Left renal pelvis (tissue), 4 donors: ENCODE measurements at places on chromosomes 1 and 21.

DNA sequence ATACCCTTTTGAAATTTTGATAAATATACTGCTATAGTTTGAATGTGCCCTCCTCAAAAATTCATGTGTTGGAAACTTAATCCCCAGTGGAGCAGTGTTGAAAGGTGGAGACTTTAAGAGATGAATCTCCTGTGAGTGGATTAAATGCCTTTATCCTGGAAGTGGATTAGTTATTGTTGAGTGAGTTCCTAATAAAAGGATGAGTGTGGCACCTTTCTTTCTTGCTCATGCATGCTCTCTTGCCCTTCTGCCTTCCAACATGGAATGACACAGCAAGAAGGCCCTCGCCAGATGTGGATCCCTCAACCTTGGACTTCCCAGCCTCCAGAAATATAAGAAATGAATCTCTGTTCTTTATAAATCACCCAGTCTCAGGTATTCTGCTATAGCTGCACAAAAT is 51.8 kb downstream of the CD160 start:
- no peak for DNase-seq

DNA sequence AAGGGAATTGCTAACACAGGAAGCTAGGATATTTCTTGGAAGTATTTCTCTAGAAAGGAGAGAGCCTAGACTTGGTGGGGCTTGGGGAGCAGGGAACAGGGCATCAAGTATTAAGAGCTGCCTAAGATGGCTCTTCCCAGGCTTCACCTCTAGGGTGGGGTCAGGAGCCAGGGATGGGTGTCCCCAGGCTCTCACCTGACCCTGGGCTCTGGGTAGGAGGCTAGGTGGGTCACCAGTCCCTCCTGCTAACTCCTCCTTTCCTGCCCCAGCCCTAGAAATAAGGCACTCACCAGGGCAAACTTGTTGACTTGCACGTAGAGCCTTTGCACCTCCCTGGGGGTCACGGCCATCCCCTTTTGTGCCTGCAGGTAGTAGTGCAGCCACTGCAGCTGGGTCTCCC is 15.0 kb downstream of the ETNK2 start:
- no peak for DNase-seq

DNA sequence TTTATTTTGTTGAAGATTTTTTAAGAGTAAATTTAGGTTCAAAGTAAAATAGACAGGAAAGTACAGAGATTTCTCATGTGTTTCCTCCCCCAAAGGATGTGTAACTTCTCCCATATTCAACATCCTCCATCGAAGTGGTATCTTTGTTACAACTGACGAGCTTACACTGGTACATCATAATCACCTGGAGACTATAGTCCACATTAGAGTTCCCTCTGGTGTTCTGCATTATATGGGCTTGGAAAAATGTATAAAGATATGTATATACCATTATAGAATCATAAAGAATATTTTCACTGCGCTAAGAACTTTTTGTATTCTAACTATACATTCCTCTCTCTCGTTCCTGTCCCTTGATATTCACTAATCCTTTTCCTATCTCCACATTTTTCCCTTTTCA is 203.7 kb downstream of the AMY1C start:
- DNase-seq: no peak

DNA sequence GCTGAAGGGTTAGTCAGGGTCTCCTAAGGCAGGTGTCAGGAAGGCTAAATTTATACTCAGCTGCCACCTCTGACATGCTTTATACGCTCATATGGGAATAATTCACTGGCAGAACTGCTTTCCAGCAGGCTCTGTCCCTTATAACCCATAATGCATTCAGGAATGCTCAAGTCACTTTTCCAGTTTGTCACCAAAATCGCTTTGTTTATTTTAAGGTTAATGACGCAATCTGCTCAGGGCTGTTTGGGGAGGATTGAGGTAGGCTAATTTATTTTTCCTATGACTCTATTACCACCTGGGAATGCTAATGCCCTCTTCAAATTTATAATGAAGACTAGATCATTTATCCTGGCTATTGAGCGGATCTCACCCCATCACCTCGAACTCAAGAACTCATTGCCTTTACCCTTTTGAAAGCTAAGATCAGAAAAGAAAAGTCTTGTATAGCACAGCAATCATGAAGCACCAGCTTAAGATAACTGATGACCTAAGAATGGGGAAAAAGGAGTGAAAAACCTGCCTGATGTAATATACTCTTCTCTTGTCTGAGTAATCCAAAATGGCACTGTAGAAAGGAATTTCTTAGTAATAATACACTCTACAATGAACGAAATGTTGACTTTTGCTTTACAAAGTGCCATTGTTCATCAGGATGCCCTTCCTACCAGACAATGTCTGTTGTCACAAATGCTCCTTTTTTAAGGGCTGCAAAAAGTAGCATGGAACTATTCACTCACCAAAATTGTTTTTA is 97.9 kb upstream of the EXO1 start:
- DNase-seq: no peak
